HepG2 (cell line): ENCODE measurements at places on chromosomes 3 and 15.

DNA sequence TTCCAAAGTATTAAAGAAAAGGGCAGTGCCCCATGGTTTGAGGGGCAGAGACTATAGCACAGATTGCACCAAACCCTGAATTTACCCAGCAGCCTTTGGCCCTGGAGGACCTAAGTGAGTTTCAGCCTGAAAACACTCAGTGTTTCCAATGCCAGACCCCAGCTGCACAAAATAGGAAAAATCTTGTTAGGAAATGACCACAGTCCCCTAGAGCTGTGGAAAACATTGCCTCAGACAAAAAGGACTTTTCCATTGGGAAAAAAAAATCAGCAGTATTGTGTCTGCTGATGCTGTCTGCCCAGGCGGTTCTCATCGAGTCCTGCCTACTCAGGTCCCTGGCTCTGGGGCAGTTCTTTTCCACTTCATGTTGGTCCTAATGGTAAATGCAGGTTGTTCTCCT is 121.7 kb upstream of the DLG1 start:
- no peak for DNase-seq

DNA sequence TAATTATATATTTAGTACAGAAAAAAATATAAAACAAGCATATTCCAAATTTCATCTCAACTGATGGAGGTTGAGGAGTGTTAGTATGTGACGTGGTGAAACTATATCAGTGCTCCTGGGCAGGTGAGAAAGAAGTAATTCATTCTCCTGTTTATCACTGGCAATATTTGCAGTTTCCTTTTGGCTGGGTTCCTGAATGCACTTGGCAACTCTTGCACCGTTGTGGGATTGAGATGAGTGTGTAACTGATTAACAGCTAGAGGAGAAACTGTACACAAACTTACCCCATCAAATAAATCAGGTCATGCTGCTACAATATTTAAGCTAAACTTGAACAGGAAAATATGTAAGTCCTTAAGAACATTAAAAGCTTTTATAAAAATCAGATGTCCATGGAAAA is 2.1 kb upstream of the ATP13A4 start:
- no peak for DNase-seq

- no peak for DNase-seq
Measured at GRCh38 chr15:35298509-35298908, 213.4 kb upstream of the NANOGP8 start.

- no peak for DNase-seq
Measured at GRCh38 chr3:150744041-150744918, 18.7 kb downstream of the SIAH2 start.

GRCh38 chr3:110900576-110900975 is 171.0 kb upstream of the NECTIN3 start:
- no peak for DNase-seq

GRCh38 chr3:169901453-169901852 is 9.9 kb upstream of the SAMD7 start:
- DNase-seq = no peak

DNA sequence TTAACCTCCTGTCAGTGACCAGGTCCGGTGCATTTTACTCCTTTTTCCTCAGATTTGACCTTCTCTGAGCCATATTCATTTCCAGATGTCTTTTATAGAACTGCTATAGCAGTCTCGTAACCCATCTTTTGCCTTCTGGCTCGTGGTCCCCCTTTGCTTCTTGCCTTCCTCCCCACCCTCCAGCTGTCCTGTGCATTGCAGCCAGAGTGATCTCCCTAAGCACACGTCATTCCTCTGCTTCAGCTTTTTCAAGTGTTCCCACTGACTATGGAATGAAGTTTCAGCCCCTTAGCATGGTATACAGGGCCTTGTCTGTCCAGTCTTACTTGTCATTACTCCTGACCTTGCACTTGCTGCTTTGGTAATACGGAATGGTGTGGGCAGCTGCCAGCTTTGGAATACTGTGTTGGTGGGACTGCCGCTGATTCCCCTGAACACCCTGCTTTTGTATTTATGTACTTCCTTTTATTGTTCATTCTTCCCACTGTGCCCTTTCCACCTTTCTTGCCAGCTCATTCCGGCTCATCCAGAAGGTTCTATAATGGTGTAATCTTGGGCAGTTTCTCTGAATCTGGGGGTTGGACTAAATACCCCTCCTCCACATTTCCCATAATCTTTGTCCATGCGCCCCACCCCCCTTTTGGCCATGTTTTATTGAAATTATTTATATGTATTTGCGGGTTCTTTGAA is 38.9 kb downstream of the SLC25A26 start:
- no peak for DNase-seq

DNA sequence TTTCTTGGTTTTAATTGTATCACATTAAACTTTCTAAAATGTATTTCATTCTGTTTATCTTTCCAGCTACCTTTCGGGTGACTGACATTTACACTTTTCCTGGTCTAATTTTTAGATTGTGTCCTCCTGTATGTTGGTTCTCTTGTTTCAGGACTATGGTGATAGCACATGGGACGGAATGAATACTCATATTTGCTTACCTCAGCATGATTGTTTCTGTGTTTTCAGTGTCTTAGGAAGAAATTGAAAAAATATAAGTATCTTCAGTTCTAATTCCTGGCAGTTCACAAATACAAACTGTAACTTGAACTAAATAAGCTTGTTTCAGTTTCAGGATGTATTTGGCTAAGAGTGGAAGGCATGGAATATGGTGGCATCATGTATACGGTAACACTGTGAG is 80.1 kb upstream of the ROBO1 start:
- DNase-seq = no peak

GRCh38 chr15:85494048-85494777 is 113.8 kb downstream of the AKAP13 start:
- DNase-seq = no peak

- DNase-seq = no peak
Measured at GRCh38 chr3:193830791-193831191, 237.8 kb downstream of the OPA1 start.

DNA sequence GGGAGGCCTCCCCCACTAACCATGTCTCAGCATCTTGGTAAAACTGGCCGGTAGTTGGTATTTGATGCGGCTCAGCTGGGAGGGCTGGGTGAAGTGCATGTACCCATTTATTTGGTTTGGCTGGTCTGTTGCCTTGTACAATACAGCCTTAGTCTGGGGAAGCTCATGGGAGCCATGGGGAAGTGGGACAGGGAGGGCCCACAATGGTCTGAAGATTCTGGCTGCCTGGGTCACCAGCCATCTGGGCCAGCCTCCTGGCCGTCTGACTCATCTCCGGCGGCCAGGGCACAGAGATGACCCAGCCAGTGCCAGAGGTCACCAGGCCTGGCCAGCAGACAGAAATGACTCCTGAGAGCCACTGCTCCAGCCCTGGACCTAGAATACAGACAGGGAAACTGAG is 51.6 kb upstream of the SMAD6 start:
- peak; percentile 16 for DNase-seq

GRCh38 chr3:138206196-138206595 is 19.1 kb downstream of the ARMC8 start:
- DNase-seq = no peak

DNA sequence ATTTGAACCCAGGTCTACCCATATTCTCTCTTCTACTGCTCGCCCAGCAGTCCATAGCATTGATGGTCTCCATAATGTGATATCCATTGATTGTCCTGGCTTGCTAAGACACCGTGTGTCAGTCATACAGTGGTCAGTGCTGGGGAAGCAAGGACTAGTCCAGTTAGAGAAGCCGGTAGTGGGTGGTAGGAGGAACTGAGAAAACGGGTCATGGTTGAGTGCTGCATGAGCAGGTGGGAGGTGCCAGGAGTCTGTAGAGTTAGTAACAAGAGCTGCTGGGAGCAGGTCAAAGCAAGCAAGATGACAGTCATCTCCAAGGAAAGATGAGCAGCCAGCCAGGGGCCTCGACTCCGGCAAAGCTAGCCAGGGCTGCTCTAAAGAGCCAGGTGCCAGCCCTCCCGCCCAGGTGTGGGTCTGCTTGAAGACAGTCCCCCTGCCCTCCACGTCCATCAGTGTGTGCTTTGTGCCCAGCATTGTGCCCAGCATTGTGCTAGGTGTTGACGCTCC is 29.5 kb upstream of the USP3 start:
- DNase-seq = peak; percentile 60

- no peak for DNase-seq
Measured at GRCh38 chr15:48421362-48421761, 90.1 kb downstream of the DUT start.

- no peak for DNase-seq
Measured at GRCh38 chr3:149055575-149055974, 30.8 kb downstream of the HLTF start.

- no peak for DNase-seq
Measured at GRCh38 chr15:87703327-87704111, 553.0 kb downstream of the NTRK3 start.

- DNase-seq = no peak
Measured at GRCh38 chr3:49714728-49715550, 4.5 kb downstream of the AMIGO3 start.

DNA sequence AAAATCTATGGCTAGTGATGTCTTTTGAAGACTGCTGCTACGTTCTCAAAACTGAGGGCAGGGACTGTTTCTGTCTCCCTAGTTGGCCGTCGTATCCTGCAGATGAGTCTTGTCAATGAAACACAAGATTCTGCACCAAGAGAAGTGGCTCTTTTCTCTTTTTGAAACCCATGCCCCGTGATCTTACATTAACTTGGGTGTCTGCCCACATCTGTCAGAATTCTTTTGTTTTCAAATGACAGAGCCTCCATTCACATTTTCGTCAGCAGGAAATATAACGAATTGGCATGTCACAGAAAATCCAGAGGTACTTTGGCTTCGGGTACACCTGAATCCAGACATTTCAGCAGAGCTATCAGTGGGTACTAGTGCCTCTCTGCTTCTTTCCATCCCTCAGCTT is 331.3 kb upstream of the PROK2 start:
- no peak for DNase-seq

- DNase-seq = no peak
Measured at GRCh38 chr3:28502397-28502937, 153.8 kb upstream of the AZI2 start.

DNA sequence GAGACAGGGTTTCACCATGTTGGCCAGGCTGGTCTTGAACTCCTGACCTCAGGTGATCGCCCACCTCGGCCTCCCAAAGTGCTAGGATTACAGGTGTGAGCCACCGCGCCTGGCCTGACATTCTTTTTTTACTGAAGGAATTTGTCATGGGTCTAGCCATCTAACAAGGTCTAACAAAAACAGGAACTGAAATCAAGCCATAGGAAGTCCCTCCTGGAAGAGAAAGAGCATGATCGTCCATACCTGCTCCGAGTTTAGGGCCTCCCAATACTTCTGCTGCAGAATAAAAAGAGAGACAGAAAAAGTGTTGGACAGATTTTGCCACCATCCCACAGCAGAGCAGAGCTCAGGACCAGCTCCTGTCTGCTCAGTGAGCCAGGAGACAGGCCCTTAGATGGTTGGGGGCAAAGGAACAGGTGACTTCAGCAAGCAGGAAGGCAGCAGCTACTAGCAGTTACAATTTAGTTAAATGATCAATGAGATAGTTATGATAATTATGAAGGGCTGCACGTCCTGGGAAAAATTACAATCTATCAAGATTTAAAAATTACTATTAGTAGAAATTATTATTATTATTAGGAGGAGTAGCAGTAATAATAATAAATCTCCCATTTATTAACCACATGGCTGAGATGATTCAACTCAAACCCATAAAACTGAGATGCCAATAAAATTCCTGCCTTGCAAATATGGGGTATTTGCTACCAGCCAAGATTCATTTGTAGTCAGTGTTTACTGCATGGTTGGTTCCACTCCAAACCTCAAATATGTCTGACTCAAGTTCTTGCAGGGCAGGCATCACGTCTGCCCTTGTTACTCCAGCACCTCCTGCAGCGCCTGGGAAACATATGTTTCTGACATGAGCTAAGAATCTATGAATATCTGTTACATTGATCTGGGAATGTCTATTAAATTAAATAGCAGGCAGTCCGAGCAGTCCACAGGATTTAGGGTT is 40.1 kb downstream of the TMEM44 start:
- DNase-seq = no peak

DNA sequence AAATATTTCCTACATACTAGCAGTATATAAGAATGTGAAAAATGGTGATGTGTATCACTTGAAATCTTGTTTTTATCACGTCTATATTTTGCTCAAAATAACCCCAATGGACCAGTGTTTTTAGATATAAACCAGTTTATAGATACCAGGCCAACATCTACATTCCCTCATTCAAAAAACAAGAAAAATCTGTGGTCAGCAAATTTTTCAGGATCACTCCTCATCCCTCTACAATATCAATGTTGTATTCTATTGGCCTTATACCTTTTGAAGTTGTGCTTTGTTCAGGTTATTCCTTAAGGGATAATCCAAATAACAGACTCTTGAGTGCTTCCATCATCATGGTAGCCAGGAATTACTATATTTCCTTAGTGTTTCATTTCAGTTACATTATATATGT is 332.9 kb upstream of the ARRDC4 start:
- DNase-seq = no peak

DNA sequence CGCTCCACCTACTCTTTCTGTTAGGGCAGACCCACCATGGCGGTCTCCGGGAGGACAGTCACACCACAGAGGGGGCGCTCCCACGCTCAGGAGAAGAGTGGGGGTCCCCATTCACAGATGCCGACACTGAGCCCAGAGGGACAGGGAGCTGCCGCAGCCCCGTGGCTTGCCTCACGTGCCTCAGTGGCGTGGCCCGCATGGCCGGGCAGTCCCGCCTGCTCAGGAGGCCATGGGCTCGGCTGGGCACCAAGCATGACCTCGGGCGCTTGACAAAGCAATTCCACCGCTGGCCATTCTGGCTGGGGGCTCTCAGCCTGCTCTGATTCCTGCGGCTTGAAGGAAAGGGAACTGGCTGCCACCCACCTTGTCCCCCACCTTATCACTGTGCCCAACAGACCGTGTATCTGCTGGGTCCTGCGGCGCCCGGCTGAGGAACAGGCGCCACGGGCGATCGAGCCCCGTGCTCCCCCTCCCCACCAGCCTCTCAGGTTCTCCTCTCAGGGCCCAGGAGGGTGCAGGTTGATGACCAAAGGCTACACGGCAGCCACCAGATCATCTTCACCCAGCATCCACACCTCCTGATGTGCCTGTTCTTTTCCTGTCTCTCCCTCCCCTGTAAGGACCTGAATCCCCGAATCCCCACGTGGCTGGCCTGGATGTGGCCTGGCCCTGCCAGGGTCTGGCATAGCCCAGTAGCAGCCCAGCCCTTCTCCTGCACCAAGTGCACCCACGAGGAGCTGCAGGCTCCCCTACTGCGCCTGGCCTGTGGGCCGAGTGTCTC is 20.7 kb downstream of the CYFIP1 start:
- DNase-seq = no peak

GRCh38 chr3:16448639-16449070 is 64.8 kb downstream of the RFTN1 start:
- no peak for DNase-seq
